ENCODE measurements at places on chromosomes 3 and 15.

GRCh38 chr3:127455541-127456450, 134.7 kb downstream of the TPRA1 start:
- peak; percentile 81 for DNase-seq

DNA sequence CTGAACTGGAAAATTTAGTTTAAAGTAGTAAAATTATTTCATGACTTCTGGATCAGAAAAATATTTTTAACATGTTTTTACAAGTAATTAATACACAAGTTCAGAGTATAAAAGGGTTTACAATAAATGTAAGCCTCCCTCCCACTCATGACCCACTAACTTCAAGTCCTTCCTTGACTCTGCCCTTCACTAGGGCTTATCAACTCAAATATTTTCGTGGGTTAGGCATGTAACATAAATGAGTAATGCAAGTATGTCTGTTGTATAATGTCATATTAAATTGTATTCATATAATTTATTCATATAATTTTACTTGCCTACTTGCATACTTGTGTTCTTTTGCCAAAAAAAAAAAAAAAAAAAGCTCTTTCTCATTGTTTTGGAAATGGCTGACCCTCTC, 3.4 kb upstream of the OPA1 start:
- no peak for DNase-seq

- DNase-seq = no peak
Observed at GRCh38 chr3:73029321-73029796, 32.1 kb upstream of the EBLN2 start.

- no peak for DNase-seq
Observed at GRCh38 chr15:83762367-83762766, 108.4 kb downstream of the ADAMTSL3 start.

DNA sequence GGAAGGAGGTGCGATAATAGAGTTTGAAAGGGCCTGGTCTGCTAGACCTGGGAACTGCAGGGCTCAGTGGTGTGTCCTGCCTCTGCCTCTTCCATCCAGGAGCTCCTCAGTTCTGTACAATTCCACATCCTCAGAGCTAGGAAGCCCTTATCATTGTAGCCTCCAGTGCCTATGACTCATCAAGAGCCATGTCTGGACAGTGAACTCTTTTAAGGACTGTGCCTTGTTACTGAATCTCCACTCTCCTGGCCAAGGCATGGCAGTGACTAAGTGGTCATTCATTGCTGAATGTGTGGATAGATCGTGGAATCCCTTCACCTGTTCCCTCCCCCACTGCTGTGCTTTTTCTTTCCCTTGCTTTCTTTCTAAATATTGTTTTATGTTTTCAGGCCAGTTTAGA, 2.9 kb downstream of the TIMP4 start:
- no peak for DNase-seq

DNA sequence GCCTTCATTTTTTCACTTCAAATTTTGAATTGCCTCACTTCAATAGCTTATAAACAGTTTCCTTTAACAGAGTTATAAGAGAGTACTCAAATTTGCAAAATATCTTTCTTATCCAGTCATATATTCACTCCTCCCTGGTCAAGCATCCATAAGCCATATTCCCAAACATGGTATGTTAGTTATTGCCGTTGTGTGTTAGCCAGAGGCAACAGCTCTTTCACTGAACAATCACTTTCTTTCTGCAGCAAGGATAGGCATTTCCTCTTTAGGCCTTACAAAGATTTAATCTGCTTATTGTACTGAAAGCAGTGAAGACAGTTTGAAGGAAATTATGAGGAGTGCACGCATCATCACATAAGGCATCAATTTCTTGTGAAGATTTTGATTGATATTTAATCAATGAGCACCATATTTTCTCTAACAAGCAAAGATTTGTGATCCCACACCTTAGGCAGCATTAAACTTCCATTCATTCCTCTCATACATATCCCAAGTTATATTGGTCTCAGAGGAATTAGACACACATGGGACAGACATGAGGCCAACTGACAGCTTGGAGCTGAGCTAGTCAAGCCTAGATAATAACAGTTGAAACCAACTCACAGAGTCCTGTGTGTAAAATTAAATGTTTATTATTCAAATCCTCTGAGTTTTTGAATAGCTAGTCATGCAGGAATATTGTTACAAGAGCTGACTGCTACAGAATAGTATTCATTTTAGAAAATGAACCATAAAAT, 80.0 kb upstream of the EPHA6 start:
- DNase-seq = no peak

- no peak for DNase-seq
Observed at GRCh38 chr3:13081603-13082360, 8.6 kb upstream of the IQSEC1 start.

GRCh38 chr3:194931347-194931746, 245.7 kb downstream of the FAM43A start:
- DNase-seq = no peak

DNA sequence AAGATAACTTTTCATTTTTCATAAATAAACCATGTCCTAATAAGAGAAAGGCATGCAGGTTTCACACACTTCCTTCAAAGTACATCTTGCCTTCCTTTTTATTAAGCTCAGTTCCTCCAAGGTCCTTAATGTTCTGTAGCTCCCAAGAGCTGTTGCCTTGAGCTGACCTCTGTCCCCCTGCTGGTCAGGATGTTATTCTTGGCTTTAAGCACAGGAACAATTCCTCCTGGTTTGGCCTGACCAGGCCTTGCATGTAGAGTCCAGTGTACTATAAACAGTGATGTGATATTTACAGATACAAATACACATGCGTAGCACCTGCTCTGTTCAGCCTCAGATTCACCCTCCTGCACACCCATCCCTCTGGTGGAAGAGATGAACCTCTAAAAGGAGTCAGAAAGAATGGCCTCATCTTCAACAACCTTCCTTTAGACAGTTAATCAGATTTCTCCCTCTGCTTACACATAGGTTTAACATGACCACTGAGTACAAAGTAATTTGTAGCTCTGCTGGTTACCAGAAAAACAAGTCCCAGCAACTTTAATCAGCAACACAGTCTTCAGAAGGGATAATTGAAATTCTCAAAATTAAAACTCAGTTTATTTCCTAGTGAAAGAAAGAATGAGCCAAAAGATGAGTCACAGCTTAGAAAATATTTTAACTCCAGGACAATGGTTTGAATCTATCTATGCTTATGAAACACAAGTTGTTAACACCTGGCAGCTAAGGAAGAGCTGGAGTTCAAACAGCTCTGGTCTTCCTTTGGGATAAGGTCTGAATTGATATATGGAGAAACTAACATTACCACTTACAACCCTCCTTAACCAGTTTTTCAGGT, 46.5 kb downstream of the PTPN9 start:
- peak; percentile 51 for DNase-seq

DNA sequence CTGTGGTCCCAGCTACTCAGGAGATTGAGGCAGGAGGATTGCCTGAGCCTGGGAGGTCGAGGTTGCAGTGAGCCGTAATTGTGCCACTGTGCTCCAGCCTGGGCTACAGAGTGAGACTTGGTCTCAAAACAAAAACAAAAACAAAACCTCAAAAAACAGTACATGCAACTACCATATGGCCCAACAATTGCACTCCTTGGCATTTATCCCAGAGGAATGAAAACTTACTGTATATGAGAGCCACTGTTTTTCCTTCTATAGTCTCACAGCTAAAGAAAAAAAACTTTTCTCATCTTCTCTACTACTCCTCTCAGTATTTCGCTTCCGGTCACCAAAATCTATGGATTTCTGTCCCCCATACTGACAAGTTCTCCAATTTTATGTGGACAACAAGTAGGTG, 84.3 kb downstream of the FLNB start:
- DNase-seq = no peak

GRCh38 chr15:40088929-40089755, 19.5 kb downstream of the BMF start:
- peak; percentile 90 for DNase-seq

GRCh38 chr15:42387603-42388002, 28.3 kb downstream of the CAPN3 start:
- DNase-seq = no peak

GRCh38 chr3:188472336-188472735, 318.4 kb downstream of the LPP start:
- DNase-seq = no peak

- no peak for DNase-seq
Observed at GRCh38 chr15:41689083-41689482, 28.9 kb downstream of the MGA start.

GRCh38 chr3:193563426-193563825, 8.7 kb upstream of the ATP13A4 start:
- no peak for DNase-seq

GRCh38 chr3:14415501-14415900, 13.1 kb downstream of the SLC6A6 start:
- no peak for DNase-seq

All from NT2/D1 (cell line).